ENCODE measurements at places on chromosomes 1 and 21.
A peak's percentile ranks its signal among the peaks of the same experiment; 100 is the strongest.

GRCh38 chr1:15723631-15724246, 12.3 kb upstream of the SLC25A34 start:
- DNase-seq = no peak

GRCh38 chr1:67135354-67135753, 584 bp upstream of the C1orf141 start:
- no peak for DNase-seq

GRCh38 chr1:103180660-103181059, 72.3 kb upstream of the COL11A1 start:
- DNase-seq = no peak

- no peak for DNase-seq
Measured at GRCh38 chr21:45424854-45425795, 20.2 kb downstream of the COL18A1 start.

GRCh38 chr1:67645495-67646144, 39.4 kb upstream of the GADD45A start:
- no peak for DNase-seq

- DNase-seq = no peak
Measured at GRCh38 chr1:216621536-216621935, 101.7 kb downstream of the ESRRG start.

GRCh38 chr1:30550365-30551220, 172.8 kb downstream of the MATN1 start:
- DNase-seq = no peak

DNA sequence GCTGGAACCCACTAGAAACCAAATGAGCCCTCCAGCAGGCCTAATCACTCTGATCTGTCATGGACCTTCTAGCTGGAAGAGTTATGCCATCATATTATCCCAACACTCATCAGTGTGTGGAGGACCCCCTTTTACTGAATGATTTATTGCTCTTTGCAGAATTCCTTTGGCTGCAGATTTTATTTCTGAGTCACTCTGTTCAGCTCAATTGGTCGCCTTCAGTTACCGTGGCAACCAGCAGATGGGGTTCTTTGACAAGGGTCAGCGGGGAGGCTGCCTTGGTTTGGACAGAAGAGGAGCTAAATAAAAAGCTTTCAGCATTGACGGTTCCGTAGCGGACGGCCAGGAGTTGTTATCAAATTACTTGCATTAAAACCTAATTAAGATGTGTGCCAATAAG, 220.1 kb downstream of the SDCCAG8 start:
- DNase-seq = no peak

DNA sequence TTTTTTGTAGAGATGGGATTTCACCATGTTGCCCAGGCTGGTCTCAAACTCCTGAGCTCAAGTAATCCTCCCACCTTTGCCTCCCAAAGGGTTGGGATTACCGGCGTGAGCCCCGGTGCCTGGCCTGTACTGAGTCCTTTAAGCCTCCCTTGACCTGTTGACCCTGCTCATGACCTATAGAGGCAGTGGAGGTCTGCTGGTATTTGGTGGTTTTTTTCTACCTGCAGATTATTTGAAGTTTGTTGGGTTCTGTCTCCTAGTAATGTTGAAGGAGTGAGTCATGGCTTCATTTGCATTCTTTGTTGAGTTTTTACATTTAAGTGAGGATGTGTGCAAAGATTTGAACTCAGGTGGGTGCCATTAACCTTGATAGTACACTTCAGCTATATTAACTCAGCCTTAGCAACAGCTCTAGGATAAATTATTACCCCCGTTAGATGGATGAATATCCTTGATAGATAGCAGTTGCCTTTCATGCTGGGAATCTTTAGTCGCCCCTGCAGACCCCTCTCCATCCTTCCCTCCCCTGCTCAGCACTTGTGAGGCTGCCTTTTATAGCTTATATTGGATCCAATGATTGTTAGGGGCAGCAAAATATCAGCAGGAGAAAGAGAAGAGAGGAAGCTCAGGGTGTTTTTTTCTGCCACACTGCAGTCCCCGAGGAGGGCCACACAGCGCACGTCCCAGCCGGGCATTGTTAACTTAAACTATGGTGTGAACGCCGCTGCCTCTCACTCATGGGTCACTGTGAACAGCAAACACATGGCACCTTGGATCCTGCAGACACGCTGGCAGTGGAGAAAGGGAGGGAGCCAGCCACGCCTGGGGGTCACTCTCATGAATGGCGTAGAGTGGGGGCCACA, 14.9 kb upstream of the NPPB start:
- DNase-seq = no peak

DNA sequence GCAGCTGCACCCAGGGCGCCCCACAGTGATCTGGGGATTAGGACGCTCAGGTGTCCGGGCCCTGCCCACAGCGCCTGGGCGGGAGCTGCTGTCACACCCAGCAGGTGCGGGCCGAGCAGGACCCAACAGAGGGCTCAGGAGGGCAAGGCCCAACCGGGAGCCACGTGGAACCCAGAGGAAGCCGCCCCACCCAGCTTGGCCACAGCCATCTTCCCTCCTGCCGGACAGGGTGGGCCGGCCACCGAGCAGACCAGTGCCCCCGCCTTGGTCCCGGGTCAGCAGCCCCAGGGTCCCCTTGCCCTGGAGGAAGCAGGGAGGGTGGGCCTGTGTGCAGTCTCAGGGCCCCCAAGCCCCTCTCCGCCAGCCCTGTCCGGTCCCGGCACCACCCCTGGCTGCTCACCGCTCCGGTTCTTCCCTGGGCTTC, 6.3 kb upstream of the TTLL10 start:
- DNase-seq = no peak

DNA sequence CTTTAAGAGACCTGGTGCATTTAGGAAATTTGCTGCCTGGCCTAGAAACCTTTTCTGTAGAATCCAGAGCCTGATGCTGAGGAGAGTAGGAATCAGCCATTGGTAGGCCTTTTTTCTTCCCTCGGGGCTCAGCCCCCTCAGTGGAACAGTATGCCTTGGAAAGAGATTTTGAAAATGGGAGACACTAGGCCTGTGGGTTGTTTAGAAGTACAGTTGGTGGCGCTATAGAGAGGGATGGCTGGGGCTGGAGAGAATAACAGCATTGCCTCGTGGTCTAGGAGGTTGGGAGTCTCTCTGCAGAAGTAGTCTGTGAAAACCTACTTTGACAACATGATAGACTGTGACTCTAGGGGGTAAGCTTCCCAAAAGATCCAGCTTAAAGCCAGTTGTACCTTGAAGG, 8.2 kb downstream of the KIF2C start:
- no peak for DNase-seq

DNA sequence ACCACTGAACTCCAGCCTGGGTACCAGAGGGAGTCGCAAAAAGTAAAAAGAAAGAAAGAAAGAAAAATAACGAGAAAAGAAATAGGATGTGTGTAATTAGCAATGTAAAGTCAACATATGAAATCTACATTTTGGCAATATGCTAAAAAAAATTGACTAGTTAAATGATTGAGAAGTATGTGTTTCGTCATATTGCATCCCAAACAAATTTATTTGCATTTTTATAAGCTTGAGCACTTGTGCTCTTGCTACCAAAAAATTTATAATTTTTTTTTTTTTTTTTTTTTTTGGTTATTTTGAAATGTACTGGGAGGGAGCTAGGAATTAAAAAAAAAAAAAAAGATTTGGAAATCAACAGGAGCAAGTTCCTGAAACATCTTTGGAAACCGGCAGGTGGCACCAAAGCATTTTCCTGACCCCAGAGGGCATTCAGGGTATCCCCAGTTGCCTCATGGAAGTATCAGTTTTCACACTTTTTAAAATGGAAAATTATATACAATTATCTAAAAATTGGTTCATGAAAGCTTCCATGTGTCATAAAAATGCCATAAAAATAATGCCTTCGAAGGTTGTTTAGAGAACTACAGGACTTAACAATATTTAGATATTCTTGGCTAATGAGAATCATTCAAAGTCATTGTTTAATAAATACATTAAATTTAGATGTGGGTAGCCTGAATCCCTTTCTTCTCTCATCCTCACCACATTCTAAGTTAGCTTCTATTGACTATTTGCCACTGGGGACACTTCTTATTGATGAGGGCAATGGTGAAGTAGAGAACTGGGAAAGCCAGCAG, 4.8 kb upstream of the HEATR1 start:
- DNase-seq = peak; percentile 19

GRCh38 chr1:161379071-161379470, 11.4 kb upstream of the CFAP126 start:
- no peak for DNase-seq

GRCh38 chr1:167718914-167719691, 2.7 kb upstream of the MPZL1 start:
- no peak for DNase-seq

- peak; percentile 19 for DNase-seq
Measured at GRCh38 chr1:53182111-53182593, 14.5 kb upstream of the CPT2 start.

GRCh38 chr1:35936838-35937237, 5.9 kb downstream of the AGO3 start:
- DNase-seq = no peak

DNA sequence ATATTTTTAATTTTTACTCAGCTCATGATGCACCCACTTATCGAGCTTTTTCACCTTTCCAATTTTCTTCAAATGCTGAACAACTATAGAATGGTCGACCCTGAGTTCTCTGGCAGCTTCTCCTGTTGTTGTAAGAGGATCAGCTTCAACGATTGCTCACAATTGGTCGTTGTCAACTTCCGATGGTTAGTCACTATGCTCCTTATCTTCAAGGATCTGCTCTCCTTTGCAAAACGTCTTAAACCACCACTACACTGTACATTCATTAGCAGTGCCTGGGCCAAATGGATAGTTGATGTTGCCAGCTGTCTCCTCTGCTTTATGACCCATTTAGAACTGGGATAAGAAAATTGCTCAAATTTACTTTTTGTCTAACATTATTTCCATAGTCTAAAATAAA, 385.9 kb upstream of the LYPLAL1 start:
- no peak for DNase-seq

DNA sequence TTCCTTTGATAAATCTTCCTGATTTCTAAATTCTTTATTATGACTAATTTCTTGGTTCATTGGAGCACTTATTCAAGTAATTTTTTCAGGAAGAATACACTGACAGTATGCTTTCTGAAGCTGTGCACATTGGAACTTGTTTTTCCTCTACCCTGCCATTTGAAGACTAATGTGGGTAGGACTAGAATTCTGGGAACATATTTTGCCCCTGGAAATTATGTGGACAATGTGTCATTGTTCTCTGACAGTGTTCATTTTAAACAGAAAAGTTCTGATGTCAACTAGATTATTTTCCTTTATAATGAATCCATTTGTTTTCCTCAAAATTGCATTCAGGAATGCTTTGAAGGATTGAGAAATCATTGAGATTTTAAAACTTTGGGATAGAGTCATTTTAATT, 34.8 kb upstream of the ST6GALNAC5 start:
- no peak for DNase-seq

DNA sequence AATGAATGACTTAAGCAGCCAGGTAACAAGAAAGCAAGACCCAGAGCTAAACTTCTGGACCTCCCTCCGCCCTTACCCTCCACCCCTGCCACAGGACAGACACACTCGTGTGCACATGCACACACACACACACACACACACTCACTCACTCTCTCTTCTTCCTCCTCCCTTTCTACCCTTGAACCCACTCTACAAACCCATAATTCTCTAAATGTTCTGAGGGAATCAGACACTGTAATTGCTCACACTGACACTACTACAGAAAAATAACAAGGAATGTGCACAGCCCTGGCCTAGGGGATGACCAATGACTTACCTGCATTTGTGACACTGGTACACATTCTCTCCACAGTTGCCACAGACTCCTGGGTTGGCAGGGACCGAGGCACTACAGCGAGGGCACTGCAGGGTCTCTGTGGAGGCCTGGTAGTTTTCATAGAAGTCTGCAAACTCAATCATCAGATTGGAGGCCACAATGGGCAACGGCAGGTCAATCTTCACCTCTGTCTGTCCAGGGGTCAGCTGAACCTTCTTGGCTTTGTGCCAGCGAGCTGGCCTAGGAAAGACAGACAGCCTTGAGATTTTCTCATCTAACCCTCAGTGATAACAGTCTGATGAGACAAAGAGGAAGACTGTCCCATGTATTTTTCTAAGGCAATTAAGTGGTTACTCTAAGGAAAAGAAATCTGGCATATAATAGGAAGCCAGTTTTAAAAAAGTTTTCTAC, 94.8 kb downstream of the UBR4 start:
- no peak for DNase-seq

GRCh38 chr1:199247891-199248290, 609.1 kb downstream of the PTPRC start:
- no peak for DNase-seq

DNA sequence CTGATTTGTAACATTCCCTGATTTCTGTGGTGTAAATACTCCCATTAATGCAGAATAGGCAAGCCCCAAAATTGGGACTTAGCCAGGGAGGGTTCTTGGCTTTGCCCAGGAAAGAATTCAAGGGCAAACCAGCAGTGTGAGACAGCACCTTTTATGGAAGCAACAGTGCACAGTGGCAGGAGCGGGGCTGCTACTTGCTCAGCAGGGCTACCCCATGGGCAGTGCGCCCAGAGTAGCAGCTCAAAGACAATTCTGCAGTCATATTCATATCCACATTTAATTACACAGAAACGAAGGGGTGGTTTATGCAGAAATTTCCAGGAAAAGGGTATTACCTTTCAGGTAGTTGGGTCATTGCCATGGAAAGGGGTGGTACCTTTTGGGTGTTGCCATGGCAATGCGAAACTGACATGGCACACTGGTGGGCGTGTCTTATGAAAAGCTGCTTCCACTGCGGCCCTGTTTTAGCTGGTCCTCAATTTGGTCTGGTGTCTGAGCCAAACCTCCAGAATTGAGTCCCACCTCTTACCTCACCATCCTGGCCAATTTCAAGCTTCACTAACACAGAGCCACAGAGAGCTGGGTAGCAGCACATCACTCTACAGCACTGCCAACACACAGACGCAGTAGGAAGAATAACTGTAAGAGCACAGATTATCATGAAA, 35.9 kb downstream of the FHAD1 start:
- no peak for DNase-seq

DNA sequence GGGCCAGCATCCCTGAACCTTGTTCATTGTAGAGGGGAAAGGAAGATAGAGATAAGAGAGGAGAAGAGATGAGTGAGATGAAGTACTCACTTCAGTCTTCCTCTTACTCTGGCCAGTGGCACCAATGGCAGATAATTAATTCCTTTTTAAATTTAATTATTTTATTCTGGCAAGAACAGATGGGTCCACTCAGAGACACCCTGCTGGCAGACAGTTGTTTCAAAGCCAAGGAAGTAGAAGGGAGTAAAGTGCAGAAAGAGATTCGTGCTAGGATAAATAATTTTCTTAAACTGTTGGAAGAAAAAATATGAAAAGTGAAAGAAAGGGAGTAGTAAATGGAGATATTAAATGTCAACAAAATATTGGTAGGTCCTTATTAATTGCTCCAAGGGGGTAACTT, 7.7 kb upstream of the GJA5 start:
- DNase-seq = no peak

DNA sequence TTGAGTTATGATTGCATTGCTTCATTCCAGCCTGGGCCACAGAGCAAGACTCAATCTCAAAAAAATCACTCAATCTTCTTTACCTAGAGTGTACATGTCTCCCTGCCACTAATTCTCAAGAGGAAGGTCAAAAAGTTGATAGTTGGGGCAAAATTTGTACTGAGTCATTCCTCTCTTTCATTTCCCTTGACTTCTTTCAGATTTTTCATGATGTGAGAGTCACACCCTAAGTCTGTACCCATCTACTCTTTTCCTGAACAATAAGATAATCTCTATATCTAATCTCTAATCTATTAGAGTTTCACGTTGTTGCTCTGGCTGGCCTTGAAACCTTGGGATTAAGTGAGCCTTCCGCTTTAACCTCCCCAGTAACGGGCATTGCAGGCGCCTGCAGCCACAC, 1.1 kb upstream of the BRDT start:
- no peak for DNase-seq

Data from GOT3 (cell line).